Ovary (tissue), 10 donors: ENCODE measurements at places on chromosomes 4 and X. TPM values are rescaled to one million over a fixed set of nuclear protein-coding genes. Genes with fewer than 3 reads are reported as not detected.

DNA sequence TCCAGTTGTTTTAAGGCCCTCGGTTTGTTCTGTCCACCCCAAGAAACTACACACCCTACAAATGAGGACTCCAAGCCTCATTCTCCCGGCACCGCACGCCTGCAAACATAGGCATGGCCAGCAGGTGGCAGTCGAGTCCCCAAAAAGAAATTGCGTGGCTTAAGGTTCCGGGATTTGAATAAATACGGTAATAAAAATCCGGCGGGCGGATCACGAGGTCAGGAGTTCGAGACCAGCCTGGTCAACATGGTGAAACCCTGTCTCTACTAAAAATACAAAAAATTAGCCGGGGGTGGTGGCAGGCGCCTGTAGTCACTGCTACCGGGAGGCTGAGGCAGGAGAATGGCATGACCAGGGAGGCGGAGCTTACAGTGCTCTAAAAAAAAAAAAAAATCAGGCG, 21.8 kb upstream of the CSF2RA start:
- peaks cover 2% of the 10 kb centered on the region for H3K4me1 ChIP-seq
- H3K36me3 ChIP-seq = no peaks in the 10 kb centered on the region
- H3K27me3 ChIP-seq = no peaks in the 10 kb centered on the region
- H3K4me3 ChIP-seq = no peak overlapping the region
- DNase-seq = peak; percentile 60

DNA sequence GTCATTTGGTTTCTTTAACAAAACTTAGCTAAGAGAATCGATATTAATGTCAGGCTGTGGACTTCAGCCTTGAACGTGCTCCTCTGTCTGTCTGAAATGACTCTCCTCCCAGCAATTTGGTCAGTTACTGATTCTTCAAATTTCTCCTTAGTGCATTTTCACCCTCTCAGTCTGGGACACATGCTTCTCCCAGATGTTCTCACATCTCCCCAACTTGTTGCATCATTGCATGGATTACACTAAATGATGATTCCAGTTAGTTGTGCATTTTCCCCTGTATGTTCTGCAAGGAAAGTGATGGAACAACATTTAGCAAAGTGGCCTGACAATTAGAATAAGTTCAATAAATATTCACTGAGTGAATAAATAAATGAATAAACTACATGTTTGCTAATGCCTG, 94.4 kb downstream of the NLGN4X start:
- H3K36me3 ChIP-seq = no peaks in the 10 kb centered on the region
- no peak for DNase-seq
- H3K4me3 ChIP-seq = no peak overlapping the region
- no peaks in the 10 kb centered on the region for H3K27me3 ChIP-seq
- H3K4me1 ChIP-seq = no peaks in the 10 kb centered on the region

GRCh38 chrX:4547213-4547836, 833.9 kb upstream of the PRKX start:
- DNase-seq = peak; percentile 30
- no peaks in the 10 kb centered on the region for H3K4me1 ChIP-seq
- H3K36me3 ChIP-seq = no peaks in the 10 kb centered on the region
- no peak overlapping the region for H3K27ac ChIP-seq
- no peaks in the 10 kb centered on the region for H3K27me3 ChIP-seq

DNA sequence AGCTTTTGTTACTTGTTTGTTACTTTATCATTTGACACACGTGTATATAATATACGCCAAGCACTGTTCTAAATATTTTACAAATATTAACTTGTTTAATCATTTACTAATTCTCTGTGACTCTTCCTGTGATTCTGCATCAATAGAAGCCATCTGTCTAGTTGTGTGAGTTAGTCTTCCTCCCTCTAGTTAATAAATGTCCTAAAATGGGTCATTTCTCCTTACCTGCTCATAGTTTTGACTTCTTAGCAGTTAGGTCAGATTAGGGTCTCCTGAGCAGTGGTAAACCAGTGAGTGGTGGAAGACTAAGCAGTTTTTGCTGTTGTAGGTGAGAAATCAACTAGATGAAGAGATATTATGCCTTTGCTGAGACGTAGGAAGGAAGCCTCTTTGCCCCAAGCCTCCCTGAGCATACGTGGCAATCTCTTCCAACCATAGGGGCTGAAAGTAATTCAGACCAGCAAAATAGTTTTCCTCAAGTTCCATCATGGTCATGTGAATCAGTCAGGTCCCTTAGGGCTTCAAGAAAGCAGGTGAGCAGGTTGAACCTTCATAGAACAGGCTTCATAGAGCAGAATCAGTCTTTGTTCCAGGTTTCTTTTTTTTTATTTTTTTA, 38.7 kb upstream of the THOC2 start:
- no peak for DNase-seq
- H3K27me3 ChIP-seq = no peaks in the 10 kb centered on the region
- H3K36me3 ChIP-seq = no peaks in the 10 kb centered on the region
- H3K27ac ChIP-seq = no peak overlapping the region

DNA sequence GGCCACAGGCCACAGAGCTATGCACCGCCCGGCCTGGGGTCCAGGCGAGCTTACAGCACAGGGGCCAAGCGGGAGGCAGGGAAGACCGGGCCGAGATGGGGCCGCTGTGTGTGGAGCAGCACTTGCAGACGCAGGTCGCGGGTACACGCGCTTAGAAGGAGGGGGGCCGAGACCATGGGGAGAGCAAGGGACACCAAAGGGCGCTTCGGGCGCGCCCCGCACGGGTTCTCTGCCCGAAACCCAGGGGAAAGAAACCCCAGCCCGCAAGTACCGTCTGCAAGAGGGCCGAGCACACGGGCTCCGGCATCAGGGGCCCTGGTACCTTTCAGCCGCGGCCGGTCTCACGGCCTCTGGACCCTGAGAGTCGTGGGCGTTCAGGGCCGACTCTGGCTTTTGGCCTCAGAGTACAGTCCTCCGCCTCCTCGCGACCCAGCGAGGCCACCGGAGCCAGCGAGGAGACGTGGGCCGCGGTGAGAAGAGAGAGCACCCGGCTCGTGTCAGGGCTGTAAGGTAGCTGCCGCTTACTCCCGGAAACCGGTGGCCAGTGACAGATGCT, 342 bp downstream of the EOLA2 start:
- no peaks in the 10 kb centered on the region for H3K4me1 ChIP-seq
- peak overlapping the region; percentile 61 for H3K4me3 ChIP-seq
- H3K27me3 ChIP-seq = no peaks in the 10 kb centered on the region
- DNase-seq = peak; percentile 57
- peak overlapping the region; percentile 76 for H3K27ac ChIP-seq

DNA sequence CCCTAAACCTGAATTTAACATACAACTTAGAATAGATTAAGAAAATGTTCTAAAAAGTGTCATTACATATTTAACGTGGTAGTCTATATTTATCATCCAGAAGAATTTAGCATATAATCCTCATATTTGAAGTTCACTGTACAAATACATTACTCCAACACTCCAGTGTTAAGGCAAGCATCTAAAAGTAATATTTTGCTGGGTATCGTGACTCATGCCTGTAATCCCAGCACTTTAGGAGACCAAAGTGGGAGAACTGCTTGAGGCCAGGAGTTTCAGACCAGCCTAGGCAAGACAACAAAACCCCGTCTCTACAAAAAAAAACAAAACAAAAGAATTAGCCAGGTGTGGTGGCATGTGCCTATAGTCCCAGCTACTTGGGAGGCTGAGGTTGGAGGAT, 24.8 kb downstream of the LRBA start:
- H3K36me3 ChIP-seq = no peaks in the 10 kb centered on the region
- H3K27me3 ChIP-seq = no peaks in the 10 kb centered on the region
- no peak for DNase-seq
- H3K27ac ChIP-seq = no peak overlapping the region
- H3K4me1 ChIP-seq = no peaks in the 10 kb centered on the region

DNA sequence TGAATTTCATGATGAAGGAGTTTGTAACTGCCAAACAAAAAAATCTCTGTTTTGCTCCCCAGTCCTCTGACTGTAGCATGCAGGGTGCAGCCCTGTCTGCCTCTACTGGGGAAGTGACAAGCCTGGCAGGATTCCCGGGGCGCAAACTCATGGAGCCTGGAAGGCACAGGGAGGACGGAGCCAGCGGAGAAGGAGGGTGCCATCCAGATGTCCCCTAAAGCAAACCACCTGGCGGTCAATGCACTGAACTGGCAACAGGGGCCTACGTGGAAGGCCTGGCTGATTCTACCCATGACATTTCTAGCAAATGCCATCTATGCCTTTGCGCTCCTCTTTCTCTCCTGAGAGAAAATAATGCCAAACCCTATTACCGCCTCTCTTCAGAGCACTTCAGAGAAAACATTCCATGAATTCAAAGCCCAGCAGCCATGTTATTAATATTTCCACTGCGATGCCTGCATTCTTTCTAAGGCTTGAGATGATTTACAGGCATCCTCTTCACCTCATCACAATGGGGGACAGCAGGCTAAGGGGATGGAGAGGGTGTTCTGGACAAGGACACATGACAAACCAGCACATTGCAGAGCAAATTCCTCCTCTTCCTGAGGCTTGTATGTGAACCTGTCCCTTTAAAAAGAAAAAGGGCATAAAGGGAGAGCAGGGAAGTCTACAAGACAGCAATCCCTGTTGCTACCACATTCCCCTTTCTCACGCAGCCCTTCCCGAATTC, 329.3 kb upstream of the NOCT start:
- H3K27ac ChIP-seq = no peak overlapping the region
- no peaks in the 10 kb centered on the region for H3K36me3 ChIP-seq
- H3K4me3 ChIP-seq = no peak overlapping the region

GRCh38 chrX:8272821-8273220, 101.8 kb upstream of the VCX2 start:
- H3K4me1 ChIP-seq = no peaks in the 10 kb centered on the region
- no peak overlapping the region for H3K4me3 ChIP-seq
- H3K27ac ChIP-seq = no peak overlapping the region
- H3K36me3 ChIP-seq = no peaks in the 10 kb centered on the region

DNA sequence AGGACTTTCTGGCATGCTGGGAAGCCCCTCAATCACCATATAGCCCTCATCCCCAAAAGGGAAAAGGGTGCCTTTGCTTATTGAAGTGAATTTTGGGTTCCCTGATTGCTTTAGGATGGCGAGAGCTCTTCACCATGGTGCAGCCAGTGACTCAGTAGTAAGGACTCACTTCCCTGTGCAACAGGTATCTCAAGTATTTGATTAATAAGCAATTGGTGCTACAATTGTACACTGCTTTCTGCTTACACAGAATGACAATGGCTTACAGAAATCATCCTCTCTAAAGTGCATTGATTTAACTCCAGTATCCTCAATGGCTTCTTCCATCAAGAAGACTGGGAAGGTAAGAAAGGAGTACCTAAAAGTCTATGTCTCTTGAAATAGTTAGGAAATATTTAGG, 143.7 kb upstream of the SMIM10 start:
- no peaks in the 10 kb centered on the region for H3K36me3 ChIP-seq
- no peaks in the 10 kb centered on the region for H3K27me3 ChIP-seq
- no peak for DNase-seq
- no peaks in the 10 kb centered on the region for H3K4me1 ChIP-seq
- H3K4me3 ChIP-seq = no peak overlapping the region
- no peak overlapping the region for H3K27ac ChIP-seq

GRCh38 chr4:147498031-147498660, 17.2 kb downstream of the EDNRA start:
- no peaks in the 10 kb centered on the region for H3K27me3 ChIP-seq
- no peaks in the 10 kb centered on the region for H3K36me3 ChIP-seq
- no peak for DNase-seq
- H3K4me1 ChIP-seq = peaks cover 5% of the 10 kb centered on the region
- no peak overlapping the region for H3K4me3 ChIP-seq

DNA sequence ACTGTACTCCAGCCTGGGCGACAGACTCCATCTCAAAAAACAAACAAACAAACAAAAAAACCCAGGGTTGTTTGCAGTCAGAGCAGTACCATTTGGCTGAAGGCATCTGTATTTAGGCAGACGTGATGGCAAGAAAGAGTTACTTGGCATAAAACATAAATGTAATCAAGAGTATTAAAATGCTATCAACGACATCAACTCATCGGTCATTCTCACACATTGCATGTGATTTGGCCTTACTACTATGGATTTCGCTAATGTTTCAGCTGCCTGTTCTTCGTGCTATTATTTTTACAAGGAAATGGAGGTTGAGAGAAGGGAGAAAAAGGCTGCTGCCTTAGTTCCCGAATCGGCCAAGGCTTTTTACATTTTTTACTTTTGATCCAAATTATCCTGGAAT, 15.5 kb upstream of the SMARCA5 start:
- no peaks in the 10 kb centered on the region for H3K36me3 ChIP-seq
- H3K27me3 ChIP-seq = no peaks in the 10 kb centered on the region
- DNase-seq = no peak
- no peaks in the 10 kb centered on the region for H3K4me1 ChIP-seq

Gene RGN
- total RNA-seq = 15.0 TPM

Gene BTC
- 0.50 TPM for total RNA-seq

Gene PAGE2
- total RNA-seq = not detected

Gene TLR10
- not detected for total RNA-seq

Gene PLK4
- 4.4 TPM for total RNA-seq

Gene CYTL1
- total RNA-seq = 1.4 TPM
